Naive thymus-derived CD8-positive, alpha-beta T cell (primary cell): ENCODE measurements at places on chromosomes 1 and 21. TPM values are rescaled to one million over a fixed set of nuclear protein-coding genes. Genes with fewer than 3 reads are reported as not detected.
A peak's percentile ranks its signal among the peaks of the same experiment; 100 is the strongest.

GRCh38 chr21:42097860-42098454, 26.8 kb downstream of the UMODL1 start:
- H3K27ac ChIP-seq: no peak overlapping the region
- H3K4me1 ChIP-seq: peaks cover 2% of the 10 kb centered on the region
- H3K36me3 ChIP-seq: no peaks in the 10 kb centered on the region
- H3K4me3 ChIP-seq: no peak overlapping the region
- DNase-seq: no peak
- H3K27me3 ChIP-seq: no peaks in the 10 kb centered on the region

DNA sequence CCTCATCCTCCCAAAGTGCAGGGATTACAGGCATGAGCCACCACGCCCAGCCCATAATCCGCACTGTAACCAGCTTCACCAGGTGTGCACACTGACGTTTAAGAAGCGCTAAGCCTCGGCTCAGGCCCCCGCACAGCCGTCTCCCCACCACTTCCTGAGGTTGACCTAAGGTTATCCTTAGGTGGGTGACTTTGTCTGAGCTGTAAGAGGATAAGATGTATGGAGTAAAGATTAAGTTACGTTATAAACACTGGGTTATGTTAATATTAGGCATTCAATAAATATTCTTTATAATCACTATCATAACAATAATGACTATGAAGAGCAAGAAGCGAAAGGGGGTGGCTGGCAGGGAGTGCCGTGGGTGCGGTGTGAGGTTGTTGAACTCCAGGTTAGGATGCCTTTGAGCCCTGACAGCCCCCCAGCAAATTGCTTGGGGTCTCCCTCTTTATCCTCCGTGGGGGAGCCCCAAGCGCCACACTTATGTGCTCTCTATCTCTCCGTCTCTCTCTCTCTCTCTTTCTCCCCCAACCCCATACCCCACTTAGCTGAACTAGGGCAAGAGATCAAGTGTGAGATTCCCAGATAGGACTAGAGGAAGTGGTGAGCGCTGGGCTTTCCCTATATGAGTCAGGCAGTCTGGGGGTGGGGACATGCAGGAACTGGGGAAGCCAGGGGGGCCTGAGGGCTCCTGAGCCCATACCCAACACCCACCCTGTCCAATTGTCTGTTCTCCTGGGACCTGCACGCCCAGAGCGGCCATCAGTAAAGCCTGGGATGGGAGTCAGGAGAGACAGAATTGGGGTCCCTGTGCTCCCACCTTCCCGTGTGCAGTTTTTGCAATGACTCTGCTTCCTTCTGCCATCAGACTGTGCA, 7.6 kb downstream of the EFHD2 start:
- peaks cover 10% of the 10 kb centered on the region for H3K36me3 ChIP-seq
- H3K4me1 ChIP-seq: peaks cover 62% of the 10 kb centered on the region
- H3K27me3 ChIP-seq: no peaks in the 10 kb centered on the region
- DNase-seq: no peak

GRCh38 chr1:116396769-116397168, 23.7 kb downstream of the ATP1A1 start:
- H3K27ac ChIP-seq: peak overlapping the region; percentile 5
- peaks cover 26% of the 10 kb centered on the region for H3K36me3 ChIP-seq
- H3K27me3 ChIP-seq: no peaks in the 10 kb centered on the region
- no peak overlapping the region for H3K4me3 ChIP-seq
- DNase-seq: no peak
- H3K4me1 ChIP-seq: peaks cover 28% of the 10 kb centered on the region

C1orf87 gene
- total RNA-seq: not detected

AUNIP gene
- not detected for total RNA-seq

ASPM gene
- total RNA-seq: 0.21 TPM

- no peak for DNase-seq
- H3K27ac ChIP-seq: no peak overlapping the region
- no peak overlapping the region for H3K4me3 ChIP-seq
Measured at GRCh38 chr1:198391393-198392020, 149.0 kb downstream of the ATP6V1G3 start.

OR2L2 gene
- 0.30 TPM for total RNA-seq

DNA sequence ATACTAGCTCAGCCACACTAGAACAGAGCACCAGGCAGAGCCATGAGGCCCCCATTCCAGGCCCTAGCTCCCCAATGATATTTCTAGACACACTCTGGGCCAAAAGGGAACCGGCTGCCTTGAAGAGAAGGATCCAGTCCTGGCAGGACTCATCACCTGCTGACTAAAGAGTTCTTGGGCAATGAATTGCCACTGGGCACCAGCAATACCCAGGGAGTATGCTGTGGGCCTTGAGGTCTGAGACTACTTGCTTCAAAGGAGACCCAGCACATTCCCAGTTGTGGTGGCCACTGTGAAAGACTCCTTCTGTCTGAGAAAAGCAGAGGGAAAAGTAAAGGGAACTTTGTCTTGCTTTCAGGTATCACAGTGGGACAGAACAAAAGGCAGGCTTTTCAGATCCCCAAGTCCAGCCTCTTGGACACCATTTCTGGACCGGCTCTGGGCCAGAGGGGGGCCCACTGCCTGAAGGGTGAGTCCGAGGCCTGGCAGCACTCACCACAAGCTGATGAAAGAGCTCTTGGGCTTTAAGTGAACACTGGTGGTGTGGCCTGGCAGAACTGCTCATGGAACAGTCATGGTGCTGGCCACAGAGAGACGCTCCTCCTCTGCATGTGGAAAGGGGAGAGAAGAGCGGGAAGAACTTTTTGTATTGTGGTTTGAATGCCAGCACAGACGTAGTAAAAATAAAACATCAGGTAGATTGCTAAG, 72.5 kb downstream of the CDC42BPA start:
- H3K4me3 ChIP-seq: no peak overlapping the region
- H3K36me3 ChIP-seq: no peaks in the 10 kb centered on the region
- H3K4me1 ChIP-seq: no peaks in the 10 kb centered on the region
- peaks cover 29% of the 10 kb centered on the region for H3K27me3 ChIP-seq

GRCh38 chr1:155127105-155127966, at the start of gene EFNA1:
EFNA1 (plus strand) TSS chr1:155127876; CDS start chr1:155127978, 102 bp downstream.
- DNase-seq: peak; percentile 65
- peak within 1 kb of the TSS; percentile 90 for H3K4me3 ChIP-seq
- peaks cover 2% of the 10 kb centered on the region for H3K27me3 ChIP-seq

GRCh38 chr1:198304431-198304830, 147.6 kb downstream of the NEK7 start:
- no peak overlapping the region for H3K27ac ChIP-seq
- H3K4me1 ChIP-seq: peaks cover 8% of the 10 kb centered on the region
- no peak for DNase-seq
- H3K27me3 ChIP-seq: no peaks in the 10 kb centered on the region

- peaks cover 8% of the 10 kb centered on the region for H3K27me3 ChIP-seq
- DNase-seq: no peak
- no peak overlapping the region for H3K4me3 ChIP-seq
- no peaks in the 10 kb centered on the region for H3K36me3 ChIP-seq
- H3K4me1 ChIP-seq: peaks cover 6% of the 10 kb centered on the region
Measured at GRCh38 chr1:2803931-2804627, 2.6 kb upstream of the TTC34 start.

DNA sequence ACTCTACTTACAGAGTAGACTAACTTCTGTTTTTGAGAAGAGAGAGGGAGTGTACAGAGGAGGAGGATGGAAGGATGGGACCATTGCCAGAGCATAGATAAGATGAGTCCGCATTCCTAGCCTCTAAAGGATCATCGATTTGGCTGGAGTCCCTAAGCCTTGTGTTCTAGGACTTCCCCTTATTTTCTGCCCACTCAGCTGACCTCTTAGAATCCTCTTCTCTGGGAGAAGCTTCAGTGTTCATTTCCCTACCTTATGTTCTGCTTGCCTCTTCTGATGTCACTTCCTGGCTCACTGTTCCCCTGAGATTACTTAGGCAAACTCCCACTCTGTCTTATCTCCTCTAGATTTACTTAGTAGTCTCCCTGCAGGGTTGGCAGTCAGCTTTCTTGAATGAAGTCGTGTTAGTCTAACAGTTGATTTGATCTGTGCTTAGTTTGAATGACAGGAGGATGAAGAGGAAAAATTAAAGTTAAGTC, 156.7 kb downstream of the SYT2 start:
- H3K27ac ChIP-seq: no peak overlapping the region
- H3K27me3 ChIP-seq: no peaks in the 10 kb centered on the region
- H3K36me3 ChIP-seq: no peaks in the 10 kb centered on the region
- H3K4me3 ChIP-seq: no peak overlapping the region

GUCA2B gene
- not detected for total RNA-seq

DNA sequence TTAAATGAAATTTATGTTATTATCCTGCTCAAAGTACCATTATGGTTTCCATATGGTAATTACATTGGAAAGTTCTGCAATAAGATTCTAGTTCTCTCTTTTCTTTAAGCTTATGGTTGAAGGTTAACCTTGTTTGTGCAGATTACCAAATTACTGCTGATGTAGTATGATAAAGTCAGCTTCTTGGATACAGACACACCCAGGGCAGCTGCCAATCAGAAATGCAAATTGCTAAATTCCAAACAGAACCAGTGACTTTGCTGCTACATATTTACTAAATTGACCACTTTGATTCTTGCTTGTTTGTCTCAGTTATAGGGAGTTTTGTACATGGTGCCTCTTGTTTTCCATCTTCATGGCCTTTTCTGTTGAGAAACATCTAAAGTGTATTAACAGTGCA, 26.5 kb downstream of the GNAT2 start:
- no peak overlapping the region for H3K4me3 ChIP-seq
- DNase-seq: no peak
- H3K4me1 ChIP-seq: no peaks in the 10 kb centered on the region
- H3K27me3 ChIP-seq: no peaks in the 10 kb centered on the region

DNA sequence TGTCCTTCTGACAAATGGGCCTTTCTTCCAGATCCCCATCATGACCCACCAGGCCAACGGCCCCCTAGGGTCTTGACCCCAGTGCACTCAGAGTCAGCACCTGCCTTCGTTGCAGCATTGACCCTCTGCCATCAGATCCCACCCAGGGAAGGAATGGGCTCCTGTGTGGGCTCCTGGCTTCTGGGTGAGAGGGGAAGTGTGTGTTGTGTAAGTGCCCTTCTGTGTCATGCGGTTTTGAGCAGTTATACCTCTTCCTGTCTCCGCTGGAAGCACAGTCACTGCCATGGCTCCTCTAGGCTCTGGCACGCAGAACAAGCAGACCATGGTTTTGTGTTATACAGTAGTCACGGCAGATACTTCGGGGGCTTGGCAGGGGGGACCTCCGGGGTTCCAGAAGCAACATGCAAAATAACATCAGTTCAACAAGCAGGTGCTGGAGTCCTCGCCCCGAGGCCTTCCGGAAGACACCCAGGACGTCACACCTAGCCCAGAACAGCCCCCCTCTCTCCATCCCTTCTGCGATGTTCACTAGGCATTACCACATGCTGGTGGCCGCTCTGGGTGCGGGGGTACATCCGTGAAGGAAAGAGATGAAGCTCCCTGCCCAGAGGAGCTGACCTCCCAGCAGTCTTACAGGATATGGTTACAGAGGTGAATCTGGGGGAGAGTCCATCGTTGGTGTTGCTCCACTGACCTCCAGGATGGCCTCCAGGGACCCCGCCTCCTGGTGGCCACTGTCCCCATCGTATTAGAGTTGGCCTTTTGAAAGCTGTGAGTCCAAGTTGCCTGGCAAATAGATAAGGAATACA, 17.4 kb upstream of the KCNAB2 start:
- peak overlapping the region; percentile 99 for H3K4me3 ChIP-seq
- H3K27ac ChIP-seq: peak overlapping the region; percentile 98
- H3K36me3 ChIP-seq: peaks cover 30% of the 10 kb centered on the region
- no peaks in the 10 kb centered on the region for H3K27me3 ChIP-seq
- H3K4me1 ChIP-seq: peaks cover 47% of the 10 kb centered on the region
- peak; percentile 48 for DNase-seq

HHIPL2 gene
- 0.60 TPM for total RNA-seq

DNA sequence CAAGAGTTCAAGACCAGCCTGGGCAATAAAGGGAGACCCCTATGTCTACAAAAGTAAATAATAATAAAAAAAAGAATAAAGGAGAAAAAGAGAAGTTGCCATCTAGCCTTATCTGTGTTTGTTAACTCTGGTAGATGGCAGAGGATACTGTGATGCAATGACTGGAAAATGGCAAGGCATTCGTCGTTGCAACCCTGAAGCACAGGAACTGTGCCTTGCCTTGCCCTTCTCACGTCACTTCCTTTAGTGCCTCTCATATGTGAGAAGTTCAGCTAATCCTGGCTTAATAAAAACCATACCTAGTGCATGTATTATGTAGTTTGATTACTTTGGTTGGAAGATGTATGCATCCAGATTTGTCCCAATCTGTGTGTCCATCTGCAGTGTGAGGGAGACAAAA, 25.8 kb upstream of the PIGC start:
- H3K27ac ChIP-seq: no peak overlapping the region
- DNase-seq: no peak
- H3K4me3 ChIP-seq: no peak overlapping the region
- no peaks in the 10 kb centered on the region for H3K36me3 ChIP-seq

CNR2 gene
- total RNA-seq: 1.1 TPM

GRCh38 chr1:154871374-154871773, 1.3 kb upstream of the KCNN3 start:
- no peak overlapping the region for H3K4me3 ChIP-seq
- no peak overlapping the region for H3K27ac ChIP-seq
- peaks cover 45% of the 10 kb centered on the region for H3K27me3 ChIP-seq
- peaks cover 2% of the 10 kb centered on the region for H3K36me3 ChIP-seq
- no peak for DNase-seq
- peaks cover 19% of the 10 kb centered on the region for H3K4me1 ChIP-seq

LCE4A gene
- total RNA-seq: not detected

DNA sequence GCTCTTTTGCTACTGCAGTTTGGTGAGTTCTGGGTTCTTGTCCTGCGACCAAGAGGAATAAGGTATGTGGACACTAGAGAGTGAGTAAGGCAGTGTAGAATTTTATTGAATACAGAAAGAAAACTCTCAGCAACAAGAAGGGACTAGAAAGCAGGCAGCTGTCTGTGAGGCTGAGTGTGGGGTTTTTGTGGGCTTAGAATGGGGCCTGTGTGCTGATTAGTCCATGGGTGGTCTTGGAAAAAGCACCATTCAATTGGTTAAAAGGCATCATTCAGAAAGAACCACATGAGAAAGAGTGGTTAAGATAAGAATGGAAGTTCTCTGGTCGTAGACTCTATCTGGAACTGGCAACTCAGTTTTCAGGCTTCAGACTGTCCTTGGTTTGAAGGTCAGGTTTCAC, 298.8 kb downstream of the TGFB2 start:
- no peak overlapping the region for H3K4me3 ChIP-seq
- no peaks in the 10 kb centered on the region for H3K4me1 ChIP-seq

DNA sequence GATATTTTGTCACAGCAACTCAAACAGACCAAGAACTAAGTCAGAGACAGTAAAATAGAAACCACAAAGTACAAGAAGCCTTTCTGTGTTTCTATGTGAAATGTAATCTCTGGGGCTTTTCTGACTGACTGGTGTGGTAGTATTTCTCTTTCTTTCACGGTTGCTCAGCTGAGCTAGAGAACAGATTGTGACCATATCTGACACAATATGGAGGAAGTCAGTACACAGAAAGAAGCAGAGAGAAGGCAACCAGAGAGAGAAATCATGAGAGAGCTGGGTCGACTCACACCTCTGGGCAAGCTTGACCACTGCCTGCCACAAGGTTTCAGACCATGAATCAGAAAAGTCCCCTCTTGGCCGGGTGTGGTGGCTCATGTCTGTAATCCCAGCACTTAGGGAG, 208.9 kb upstream of the GREM2 start:
- no peaks in the 10 kb centered on the region for H3K4me1 ChIP-seq
- no peak overlapping the region for H3K27ac ChIP-seq
- H3K27me3 ChIP-seq: no peaks in the 10 kb centered on the region
- no peak for DNase-seq
- no peak overlapping the region for H3K4me3 ChIP-seq

GRCh38 chr1:184315254-184315653, 71.6 kb upstream of the C1orf21 start:
- H3K4me1 ChIP-seq: no peaks in the 10 kb centered on the region
- H3K27me3 ChIP-seq: peaks cover 20% of the 10 kb centered on the region
- no peak overlapping the region for H3K4me3 ChIP-seq
- H3K36me3 ChIP-seq: no peaks in the 10 kb centered on the region

TNFRSF1B gene
- 16.5 TPM for total RNA-seq
